ENCODE measurements at places on chromosomes 5 and 9.

- no peak overlapping the region for H3K27ac ChIP-seq
- H3K4me3 ChIP-seq: no peak overlapping the region
- H3K4me1 ChIP-seq: no peaks in the 10 kb centered on the region
- no peaks in the 10 kb centered on the region for H3K36me3 ChIP-seq
- no peak for DNase-seq
Observed at GRCh38 chr5:103758996-103759395, 196.4 kb upstream of the NUDT12 start.

DNA sequence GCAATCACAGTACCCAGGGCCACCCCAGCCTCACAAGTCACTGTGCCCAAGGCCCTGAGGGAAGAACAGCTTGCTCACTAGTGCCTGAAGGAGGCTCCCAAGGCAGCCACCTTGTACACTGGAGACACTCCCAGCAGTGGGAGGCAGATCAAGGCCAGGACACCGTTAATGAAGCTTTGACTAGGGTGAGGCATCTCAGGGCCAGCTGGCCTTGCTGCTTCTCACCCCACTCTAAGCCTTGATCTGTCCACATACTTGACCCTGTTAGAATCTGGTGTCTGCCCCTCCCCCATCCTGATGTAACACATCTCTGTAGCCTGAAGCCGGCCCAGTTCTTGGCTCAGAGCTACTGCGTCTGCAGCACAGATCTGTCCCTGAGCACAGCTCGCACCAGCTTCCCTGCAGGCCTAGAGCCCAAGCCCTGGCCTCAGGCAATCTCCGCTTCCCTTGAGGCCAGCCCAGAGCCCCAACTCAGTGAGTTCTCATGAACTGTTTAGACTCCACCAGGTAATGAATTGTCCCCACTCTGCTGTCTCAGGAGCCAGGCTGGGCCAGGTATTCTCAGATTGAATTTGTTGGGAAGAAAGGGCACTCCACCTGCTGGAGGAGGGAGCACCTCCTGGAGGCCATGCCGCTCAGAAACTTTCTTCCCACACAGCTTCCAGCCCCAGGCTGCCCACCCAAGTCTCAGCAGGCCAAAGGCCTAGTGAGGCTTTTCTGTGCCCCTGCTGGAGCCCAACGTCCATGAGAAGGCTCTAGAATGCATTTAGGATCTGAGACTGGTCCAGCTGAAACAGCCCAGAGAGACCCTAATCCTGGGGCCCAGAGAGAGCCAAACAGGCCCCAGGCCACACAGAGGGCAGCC lies 13.4 kb upstream of the JADE2 start:
- DNase-seq: no peak
- peak overlapping the region; percentile 77 for H3K27ac ChIP-seq
- no peak overlapping the region for H3K4me3 ChIP-seq
- H3K36me3 ChIP-seq: no peaks in the 10 kb centered on the region
- peaks cover 32% of the 10 kb centered on the region for H3K4me1 ChIP-seq

- peaks cover 8% of the 10 kb centered on the region for H3K4me1 ChIP-seq
- peaks cover 47% of the 10 kb centered on the region for H3K27me3 ChIP-seq
- no peak overlapping the region for H3K27ac ChIP-seq
- no peak overlapping the region for H3K4me3 ChIP-seq
- no peak for DNase-seq
Observed at GRCh38 chr5:44390351-44390750, 1.1 kb upstream of the FGF10 start.

DNA sequence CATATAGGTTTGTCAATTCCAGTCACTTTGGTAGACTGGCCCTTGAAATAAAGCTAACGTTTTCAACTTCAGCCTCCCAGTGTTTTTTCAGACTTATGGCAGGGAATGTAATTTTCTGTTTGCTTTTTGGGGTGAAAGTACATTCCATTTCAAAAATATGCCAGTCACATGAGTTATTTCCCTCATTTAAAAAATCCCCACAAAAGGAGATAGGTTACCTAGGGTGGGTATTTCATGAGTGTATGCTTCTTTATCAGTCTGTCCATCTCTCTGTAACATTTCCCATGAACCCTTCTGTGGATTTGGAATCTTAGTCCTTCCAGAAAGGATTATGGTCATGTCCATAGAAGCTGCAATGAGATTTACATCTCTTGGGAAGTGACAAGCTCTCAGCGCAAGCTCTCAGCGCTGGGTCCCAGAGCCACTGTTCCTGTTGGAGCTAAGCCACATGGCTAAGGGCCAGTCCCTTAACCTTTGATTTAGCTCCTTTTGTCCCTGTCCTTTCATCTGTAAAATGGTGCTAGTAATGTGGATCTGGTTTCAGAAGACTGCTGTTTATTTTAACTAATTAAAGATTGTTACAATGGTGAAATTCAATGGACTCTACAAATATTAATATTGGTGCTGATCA lies 294.9 kb downstream of the NR3C1 start:
- no peak overlapping the region for H3K4me3 ChIP-seq
- H3K27ac ChIP-seq: no peak overlapping the region
- peaks cover 3% of the 10 kb centered on the region for H3K36me3 ChIP-seq
- DNase-seq: no peak

Data from activated naive CD8-positive, alpha-beta T cell treated with anti-CD3 and anti-CD28 coated beads for 36 hours (primary cell).